ENCODE measurements at places on chromosomes 12 and 14.
A peak's percentile ranks its signal among the peaks of the same experiment; 100 is the strongest.

DNA sequence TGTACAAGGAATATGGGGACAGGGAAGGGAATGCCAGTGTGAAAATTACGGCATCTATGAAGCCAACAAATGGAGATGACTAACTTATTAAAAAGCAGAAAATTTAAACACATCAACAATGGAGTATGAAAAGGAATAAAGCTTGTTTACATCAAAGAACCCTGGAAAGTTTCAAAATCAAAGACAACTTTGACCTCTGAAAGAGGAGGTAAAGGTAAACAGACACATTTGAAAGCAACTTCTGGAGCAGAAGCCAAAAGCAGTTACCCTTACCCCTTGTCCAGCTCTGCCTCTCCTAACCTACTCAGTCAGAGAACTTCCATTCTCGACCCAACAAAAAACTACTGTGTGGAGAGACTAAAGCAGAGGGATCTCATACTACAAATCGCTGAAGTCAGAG lies 184.3 kb downstream of the DUSP6 start:
- no peak overlapping the region for H3K27ac ChIP-seq
- no peaks in the 10 kb centered on the region for H3K27me3 ChIP-seq
- no peak for DNase-seq
- no peaks in the 10 kb centered on the region for H3K4me1 ChIP-seq
- H3K36me3 ChIP-seq: no peaks in the 10 kb centered on the region

DNA sequence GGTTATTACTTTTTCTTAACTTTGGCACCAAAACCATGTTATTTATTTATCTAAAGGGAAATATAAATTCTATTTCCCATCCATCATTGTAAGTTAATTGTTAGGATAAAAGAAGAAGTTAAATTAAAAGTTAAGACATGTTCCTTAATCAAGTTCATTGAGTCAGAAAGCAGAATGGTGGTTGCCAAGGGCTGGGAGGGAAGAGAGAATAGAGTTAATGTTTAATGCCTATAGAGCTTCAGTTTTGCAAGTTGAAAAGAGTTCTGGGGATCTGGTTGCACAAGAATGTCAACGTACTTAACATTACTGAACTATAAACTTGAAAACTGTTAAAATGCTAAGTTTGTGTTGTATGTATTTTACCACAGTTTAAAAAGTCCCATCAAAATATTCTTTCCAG lies 63.2 kb upstream of the NR2C1 start:
- DNase-seq: peak; percentile 24
- peaks cover 4% of the 10 kb centered on the region for H3K36me3 ChIP-seq
- H3K27ac ChIP-seq: no peak overlapping the region
- peaks cover 3% of the 10 kb centered on the region for H3K4me1 ChIP-seq

GRCh38 chr14:105859717-105860614 lies 333.6 kb downstream of the TMEM121 start:
- H3K4me1 ChIP-seq: no peaks in the 10 kb centered on the region
- no peak overlapping the region for H3K4me3 ChIP-seq
- H3K27me3 ChIP-seq: no peaks in the 10 kb centered on the region
- no peak for DNase-seq
- H3K27ac ChIP-seq: no peak overlapping the region

DNA sequence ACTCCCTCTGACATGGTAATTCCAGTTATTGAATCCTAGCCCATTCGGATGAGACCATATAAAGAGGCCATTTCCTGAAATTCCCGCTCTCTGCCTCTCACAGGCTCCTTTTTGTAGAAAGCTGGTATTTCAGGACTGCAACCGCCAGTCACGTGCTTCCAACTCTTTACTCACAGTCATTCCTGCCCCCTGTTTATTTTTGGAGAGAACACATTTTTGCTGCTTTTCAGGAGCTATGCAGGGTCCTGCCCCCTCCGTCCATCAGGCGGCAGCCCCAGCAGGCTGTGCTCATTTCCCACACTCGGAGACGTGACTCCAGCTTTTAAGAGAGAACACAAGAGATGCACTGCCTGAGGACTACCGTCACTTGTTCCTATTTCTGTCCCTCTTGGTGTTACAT lies 26.8 kb downstream of the IFT43 start:
- H3K36me3 ChIP-seq: peaks cover 2% of the 10 kb centered on the region
- H3K27ac ChIP-seq: no peak overlapping the region
- peaks cover 16% of the 10 kb centered on the region for H3K4me1 ChIP-seq

- no peak for DNase-seq
- H3K27ac ChIP-seq: no peak overlapping the region
- H3K27me3 ChIP-seq: no peaks in the 10 kb centered on the region
Observed at GRCh38 chr14:79370969-79371368, 840.3 kb downstream of the DIO2 start.
